ENCODE measurements at places on chromosomes 11 and 22.

DNA sequence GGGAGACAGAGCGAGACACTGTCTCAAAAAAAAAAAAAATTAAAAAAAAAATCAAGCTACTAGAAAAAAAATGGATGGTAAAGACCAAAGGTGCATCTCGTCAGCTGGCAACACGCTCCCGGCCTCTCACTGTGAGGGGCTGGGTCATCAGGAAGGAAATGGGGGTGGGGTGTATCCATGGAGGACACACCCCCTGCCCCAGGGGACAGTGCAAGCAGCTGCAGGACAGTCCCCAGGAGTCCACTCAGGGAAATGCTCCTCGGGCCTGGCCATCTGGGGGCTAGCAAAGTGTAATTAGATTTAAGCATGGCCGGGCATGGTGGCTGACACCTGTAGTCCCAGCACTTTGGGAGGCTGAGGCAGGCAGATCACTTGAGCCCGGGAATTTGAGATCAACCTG, 23.1 kb downstream of the TTLL1 start:
- no peak for DNase-seq

DNA sequence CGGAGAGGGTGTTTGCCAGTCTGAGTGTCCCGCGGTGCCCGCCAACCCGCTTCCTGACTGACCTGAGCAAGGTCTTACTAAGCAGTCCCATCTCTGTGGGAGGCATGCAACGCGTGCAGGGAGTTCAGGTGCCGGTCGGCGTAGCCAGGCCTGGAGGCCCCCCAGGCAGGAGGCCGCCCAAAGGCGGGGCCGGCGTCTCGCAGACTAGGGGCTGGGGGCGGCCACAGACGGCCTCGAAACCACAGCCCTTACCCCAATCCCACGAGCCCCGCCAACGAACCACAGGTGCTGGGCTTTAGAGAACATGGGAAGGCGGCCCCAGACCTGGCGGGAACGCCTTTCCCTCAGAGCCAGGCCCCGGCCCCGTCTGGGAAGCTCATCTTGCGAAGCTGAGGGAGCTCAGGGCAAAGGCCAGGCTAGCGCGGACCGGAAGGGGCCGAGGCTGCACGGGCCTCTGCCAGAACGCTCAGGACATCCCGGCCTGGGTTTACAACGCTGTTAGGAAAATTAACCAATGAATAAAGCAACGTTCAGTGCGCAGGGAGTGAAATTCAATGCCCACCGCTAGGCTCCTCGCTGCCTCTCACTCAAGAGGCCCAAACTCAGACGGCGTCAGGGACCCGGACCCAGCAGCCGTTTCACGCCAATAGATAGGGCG, 2.1 kb upstream of the MTFP1 start:
- no peak for DNase-seq

DNA sequence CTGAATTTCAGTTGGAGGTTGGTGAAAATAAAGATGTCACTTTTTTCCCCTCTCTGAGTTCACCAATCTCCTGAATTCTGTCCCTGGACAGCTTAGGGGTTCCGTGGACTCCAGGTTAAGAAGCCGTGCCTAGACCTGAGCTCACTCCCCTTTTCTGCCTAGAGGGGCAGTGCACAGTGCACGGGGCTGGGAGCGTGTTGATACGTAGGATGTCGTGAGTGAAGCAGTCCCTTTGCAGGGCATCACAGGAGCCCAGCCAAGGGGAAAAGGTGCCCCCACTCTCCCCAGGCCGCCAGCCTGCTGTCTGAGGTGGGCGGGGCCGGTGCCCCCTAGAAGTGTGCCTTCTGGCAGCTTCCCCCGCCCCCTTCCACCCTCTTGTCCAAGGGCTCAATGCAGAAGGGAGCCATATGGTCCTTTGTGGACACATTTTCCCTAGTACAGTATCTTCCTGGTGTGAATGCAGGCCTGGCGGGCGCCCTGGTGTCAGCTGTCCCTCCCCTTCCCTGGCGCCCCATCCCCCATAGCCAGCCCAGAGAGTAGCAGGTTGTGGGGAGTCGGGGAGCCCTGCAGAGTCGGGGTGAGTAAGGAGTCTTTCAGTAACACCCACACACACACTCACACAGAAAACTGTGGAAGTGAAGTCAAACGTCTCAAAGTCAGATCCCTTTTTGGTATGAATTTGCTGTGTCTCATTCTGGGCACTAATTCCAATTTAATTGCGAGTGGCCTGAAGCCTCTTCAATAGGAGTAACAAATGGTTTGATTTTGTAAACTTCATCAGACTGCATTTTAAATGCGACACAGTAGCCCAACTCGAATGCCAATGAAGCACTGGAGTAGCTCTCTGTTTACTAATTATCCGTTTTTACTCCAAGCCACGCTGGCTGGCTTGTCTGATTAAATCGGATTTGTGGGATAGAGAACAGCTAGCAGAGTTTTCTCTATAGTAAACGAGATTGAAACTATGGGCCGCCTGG, 67.5 kb upstream of the NNMT start:
- no peak for DNase-seq

GRCh38 chr11:78195917-78196560, 7.3 kb downstream of the USP35 start:
- DNase-seq: no peak

DNA sequence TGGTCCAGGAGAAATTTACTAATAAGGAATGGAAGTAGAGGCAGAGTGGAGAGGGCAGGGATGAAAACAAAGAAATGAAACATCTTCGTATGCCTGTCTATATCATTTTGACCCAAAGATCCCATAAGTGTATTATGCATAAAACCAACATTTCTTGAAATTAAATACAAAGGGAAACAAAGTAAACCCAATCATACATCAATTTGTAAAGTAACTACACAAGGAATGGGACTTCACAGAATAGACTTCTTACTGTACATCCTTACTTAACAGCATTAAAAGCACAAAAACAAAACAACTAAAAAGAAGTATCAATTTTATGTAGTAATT, 253.6 kb upstream of the CCDC179 start:
- DNase-seq: no peak

All from T-cell (primary cell).